ENCODE measurements at places on chromosomes 11 and 22.

DNA sequence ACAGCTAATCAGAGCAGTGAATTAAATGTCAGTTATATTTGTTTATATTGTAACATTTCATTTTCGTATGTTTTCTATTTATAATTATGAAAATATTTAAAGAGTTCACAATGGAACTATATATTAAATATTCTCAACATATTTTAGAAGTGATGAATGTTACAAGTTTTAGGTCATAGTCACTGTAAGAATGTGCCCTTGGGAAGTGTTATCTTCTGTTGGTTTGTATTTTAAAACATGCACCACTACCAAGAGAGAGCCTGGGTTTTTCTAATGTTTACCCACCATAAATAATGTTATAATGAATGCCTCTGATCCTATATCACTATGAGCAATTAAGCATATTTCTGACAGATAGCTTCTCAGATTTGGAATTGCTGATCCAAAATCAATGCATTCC is 171.0 kb downstream of the BCR start:
- DNase-seq = no peak

DNA sequence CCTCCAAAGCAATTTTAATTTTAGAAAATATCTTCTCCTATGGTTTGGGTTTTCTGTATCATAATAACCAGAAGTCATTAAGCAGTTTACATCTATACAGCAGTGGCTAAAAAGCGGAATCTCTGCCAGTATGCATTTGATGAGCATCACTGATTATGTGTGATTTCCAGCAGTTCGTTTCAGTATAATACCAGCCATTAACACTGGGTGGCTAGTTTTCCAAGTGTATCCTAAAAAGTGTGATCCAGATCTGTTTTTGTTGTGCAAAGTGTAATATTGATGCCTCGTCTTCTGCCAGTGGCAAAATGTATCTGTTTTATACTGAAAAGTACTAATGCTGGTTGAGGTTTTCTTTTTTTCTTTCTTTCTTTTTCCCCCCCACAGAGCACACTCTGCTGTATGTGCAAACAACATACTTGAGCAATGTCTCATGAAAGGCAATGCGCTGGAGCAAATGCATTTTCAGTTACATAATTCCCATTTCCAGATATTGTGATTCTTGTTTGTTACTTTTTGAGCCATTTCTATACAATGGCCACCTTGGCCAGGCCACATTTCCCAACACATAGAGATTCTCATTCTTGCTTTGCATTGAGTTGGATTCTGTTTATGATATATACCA is 64.2 kb downstream of the SLC36A4 start:
- DNase-seq = peak; percentile 35

DNA sequence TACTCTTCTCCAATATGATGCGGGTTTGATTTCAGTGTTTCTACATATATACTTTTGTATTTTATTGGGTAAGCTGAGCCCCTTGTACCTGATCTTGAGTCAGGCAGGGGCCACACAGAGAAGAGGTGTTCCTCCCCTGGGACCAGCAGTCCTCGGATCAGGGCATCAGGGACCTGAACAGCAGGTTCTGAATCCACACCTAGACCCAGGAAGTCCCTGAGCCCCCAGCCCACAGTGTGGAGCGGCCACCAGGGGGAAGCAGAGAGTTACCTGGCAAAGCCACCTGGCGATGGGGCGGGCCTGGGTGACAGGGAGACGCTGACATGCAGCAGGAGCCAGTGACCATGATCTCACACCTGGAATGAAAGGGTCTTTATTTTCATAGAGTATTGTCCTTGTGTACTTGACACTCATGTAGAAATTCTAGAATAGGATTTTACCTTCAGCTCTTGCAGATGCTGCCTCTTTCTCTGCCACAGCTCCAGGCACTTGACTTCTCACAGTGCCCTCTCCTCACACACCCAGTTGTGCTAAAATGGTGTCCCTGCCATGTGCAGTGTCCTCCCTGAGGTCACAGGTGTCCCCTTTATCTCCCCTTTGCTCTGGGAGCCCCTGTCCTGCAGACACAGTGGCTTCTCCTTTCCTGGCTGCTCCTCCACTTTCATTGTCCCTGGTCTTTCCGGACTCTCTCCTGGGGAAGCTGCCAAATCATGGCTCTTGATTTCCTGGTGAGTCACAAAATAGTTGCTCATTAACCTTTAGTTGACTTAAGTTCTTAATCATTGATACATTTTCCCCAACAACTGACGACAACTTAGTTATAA is 48.5 kb downstream of the GGTLC2 start:
- peak; percentile 40 for DNase-seq

DNA sequence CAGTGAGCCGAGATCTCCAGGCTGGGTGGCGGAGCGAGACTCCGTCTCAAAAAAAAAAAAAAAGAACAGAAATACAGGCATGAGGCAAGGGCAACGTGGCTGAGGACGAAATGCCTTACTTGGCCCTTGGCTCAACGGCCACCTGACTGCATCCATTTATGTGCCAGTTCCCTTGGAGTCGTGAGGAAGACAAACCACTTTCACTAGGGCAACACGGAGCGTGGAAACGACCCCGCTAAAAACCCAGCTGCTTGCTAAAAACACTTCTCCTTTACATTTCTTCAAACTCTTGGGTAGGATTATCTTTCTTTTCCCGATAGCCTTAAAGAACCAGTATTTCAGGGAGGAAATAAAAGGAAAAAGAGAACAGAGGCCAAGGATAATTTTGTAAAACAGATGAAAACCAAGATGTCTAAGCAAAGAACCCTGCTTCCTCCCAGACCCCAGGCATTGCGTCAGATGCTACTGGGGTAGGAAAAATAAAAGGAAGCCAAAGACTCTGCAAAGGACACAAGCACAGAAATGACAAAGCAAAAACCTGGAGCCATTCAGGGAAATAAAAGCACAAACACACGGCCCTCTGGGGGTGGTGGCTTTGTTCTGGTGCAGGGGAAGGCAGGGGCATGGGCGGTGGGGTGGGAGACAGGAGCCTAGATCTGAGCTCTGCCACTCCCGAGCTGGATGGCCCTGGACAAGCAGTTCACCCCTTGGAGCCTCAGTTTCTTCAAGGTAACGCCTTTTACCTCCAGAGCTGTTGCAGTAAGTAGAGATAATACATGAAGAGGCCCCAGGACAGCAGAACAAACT is 37.0 kb downstream of the PC start:
- no peak for DNase-seq

DNA sequence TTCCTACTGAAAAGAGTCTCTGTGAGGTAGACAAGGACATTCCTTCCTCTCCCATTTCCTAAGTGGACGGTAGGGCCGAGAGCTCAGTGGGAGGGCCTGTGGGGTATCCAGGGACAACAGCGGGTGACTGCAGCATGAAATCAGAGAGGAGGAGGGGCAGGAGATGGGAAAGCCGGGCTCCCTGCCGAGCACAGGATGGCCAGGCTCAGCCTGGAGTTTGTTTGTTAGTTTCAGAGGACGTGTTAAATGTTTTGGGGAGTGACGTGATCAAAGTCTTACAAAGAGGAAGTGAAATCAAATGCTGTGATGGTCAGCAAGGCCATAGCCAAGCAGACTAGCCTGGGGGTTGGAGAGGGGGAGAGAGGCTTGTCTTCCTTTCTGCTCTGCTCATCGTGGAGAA is 152.7 kb downstream of the ADAMTS15 start:
- DNase-seq = no peak

GRCh38 chr22:17633217-17633997 is 4.9 kb upstream of the ATP6V1E1 start:
- no peak for DNase-seq

DNA sequence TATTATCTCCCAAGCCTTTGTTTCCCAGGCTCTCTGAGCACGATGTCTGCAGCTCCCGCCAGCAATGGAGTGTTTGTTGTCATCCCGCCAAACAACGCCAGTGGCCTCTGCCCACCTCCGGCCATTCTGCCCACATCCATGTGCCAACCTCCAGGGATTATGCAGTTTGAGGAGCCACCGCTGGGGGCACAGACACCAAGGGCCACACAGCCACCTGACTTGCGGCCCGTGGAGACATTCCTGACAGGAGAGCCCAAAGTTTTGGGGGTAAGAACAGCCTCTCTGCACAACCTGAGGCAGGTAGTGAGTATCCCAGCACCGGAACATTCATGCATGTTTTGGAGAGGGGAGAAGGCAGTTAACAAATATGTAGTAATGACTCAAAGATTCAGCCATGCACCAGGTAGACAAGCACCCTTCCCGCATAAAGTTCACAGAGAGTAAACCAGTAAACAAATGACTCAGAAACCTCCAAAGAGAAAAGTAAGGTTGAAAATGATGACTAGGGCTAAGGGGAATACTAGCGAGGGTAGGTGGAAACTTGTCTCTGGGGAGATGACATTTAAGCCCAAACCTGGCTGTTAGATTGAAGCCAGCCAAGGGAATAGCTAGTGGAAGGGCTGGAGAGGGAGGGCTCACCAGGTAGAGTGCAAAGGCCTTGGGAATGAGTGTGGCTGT is 7.2 kb downstream of the MS4A15 start:
- DNase-seq = no peak

GRCh38 chr11:21931436-21932101 is 261.3 kb upstream of the ANO5 start:
- DNase-seq = no peak

- DNase-seq = no peak
These were observed 31.4 kb downstream of the TOLLIP start for GRCh38 chr11:1277936-1278512.

- DNase-seq = no peak
These were observed 151.6 kb upstream of the MTMR2 start for GRCh38 chr11:96075532-96075959.

DNA sequence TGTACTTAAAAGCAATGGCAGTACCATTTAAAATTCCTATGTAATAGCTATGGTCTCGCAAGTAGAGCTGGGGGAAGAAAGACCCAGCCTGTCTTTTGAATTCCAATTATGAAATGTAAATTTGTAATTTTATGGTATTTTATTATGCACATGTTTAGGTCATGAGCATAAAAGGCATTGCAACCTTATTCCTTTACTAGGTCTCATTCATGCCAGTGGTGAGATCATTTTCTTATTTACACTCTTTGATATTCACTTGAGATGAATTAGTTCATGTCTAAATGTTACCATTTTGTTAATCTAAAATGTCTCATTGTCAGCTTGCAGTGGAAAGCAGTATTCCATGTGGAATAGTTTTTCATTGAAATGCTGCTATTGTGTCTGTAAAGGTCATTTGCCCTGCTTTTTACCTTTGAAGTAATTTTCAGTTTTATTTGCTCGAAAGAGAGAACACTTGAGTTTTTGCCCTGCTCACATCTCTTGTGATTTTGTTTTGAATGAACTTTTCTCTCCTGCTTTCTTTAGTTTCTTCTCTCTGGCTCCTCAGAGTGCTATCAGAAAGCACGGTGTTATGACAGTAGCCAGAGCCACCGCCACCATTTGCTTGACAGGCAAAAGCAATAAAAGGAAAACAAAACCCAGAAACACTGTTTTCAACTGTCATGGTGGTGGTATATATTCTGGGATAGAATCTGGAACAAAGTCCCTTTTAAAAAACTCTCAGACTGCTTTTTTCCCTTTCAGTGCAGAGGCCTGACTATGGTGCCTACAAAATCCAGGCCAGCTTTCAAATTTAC is 37.2 kb upstream of the RAG2 start:
- no peak for DNase-seq

DNA sequence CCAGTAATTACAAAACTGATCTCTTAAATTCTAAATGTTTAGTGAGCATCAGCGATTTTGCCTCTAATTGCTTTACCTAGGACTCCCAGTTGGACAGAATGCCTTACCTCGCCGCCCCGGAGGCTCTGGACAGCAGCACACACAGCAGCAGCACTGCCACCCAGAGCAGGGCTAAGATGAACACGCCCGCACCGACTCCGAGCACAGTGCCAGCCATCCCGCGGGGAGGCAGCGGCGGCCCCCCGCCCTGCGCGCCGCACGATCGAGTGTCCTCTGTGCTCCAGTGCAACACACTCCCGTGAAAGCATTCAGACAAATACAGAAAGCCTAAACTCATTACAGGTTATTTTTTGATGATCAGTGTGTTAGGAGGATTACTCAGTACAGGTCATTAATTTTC is 9.4 kb downstream of the TMEM218 start:
- DNase-seq = no peak

GRCh38 chr11:116533186-116533825 is 239.5 kb downstream of the BUD13 start:
- DNase-seq = no peak

DNA sequence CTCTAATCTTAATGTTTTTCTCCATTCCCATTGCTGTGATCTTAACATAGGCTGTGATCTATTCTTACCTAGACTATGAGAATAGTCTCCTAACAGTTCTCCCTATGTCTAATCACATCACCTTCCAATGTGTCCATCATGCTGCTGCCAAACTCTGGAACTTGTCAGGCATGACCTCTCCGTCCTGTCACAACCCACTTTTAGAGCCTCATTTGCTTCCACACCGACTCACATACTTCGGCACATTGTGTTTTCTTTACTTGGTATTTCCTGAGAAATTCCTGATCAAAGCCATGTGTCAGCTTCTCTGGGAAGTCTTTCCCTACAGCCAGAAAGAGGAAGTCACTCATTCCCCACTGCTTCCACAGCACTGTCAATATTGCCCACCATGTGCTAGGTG is 40.5 kb upstream of the BIRC3 start:
- DNase-seq = no peak

DNA sequence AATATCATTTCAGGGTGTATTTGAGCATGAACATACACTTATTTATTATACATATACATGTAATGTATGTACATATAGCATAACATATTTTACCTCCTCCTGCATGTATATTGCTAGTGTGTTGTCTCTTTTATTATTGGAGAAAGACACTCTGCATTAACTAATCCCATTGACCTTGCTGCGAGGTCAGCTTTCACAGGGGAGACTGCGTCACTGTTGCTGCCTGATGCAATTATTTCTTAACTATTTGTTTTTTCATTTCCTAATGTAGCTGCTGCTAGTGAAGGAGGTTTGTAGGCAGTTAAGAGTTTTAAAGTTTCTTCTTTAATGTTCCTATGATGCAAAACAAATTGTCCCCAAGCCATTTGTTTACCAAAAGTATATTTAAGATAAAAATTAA is 185.4 kb upstream of the CNTN5 start:
- DNase-seq = no peak

GRCh38 chr11:108221371-108221770 is 1.1 kb downstream of the NPAT start:
- DNase-seq = peak; percentile 9

GRCh38 chr11:11380883-11381282 is 27.8 kb upstream of the CSNK2A3 start:
- no peak for DNase-seq

DNA sequence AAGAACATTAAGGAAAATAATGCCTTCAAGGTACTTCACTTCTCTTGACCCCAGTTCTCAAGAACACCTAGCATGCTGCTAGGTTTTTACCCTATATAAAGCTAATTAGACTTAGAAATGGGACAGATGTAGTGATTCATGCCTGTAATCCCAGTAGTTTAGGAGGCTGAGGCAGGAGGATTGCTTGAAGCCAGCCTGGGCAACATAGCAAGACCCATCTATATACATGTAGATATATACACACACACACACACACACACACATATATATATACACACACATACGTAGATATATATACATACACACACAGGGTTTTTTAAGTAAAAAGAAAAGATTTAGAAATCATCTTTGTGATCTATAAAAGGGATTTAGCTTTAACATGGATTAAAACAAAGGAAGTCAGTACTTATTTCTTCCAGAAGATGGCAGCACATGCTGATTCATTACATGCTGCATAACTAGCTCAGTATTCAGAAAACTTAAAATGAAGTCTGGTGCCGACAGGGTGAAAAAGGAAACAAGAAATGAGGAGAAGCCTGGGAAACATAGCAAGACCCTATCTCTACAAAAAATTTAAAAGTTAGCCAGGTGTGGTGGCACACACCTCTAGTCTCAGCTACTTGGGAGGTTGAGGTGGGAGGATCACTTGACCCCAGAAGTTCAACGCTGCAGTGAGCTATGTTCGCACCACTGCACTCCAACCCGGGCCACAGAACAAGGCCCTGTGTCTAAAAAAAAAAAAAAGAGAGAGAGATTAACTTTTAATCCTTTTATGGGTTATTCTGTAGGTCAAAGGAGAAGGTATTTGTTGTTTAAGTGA is 28.5 kb upstream of the RBX1 start:
- peak; percentile 39 for DNase-seq
